ENCODE measurements at places on chromosomes 7 and 10.

DNA sequence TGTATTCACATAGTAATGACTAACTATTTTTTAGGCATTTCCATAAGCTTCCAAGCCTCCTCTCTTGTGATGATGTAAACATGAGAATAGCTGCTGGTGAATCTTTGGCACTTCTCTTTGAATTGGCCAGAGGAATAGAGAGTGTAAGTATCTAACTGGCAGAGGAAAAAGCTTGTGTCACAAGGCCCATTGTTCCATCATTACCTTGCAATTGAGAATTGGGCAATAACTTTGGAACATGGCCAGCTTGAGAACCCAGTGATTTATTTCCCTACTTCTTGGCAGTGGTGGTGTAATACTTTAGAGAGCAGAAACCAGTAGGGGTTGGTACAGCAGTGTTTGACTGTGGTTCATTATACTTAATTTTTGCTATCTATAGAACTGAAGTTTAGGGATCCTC lies 12.0 kb downstream of the IFRD1 start:
- no peak for DNase-seq

DNA sequence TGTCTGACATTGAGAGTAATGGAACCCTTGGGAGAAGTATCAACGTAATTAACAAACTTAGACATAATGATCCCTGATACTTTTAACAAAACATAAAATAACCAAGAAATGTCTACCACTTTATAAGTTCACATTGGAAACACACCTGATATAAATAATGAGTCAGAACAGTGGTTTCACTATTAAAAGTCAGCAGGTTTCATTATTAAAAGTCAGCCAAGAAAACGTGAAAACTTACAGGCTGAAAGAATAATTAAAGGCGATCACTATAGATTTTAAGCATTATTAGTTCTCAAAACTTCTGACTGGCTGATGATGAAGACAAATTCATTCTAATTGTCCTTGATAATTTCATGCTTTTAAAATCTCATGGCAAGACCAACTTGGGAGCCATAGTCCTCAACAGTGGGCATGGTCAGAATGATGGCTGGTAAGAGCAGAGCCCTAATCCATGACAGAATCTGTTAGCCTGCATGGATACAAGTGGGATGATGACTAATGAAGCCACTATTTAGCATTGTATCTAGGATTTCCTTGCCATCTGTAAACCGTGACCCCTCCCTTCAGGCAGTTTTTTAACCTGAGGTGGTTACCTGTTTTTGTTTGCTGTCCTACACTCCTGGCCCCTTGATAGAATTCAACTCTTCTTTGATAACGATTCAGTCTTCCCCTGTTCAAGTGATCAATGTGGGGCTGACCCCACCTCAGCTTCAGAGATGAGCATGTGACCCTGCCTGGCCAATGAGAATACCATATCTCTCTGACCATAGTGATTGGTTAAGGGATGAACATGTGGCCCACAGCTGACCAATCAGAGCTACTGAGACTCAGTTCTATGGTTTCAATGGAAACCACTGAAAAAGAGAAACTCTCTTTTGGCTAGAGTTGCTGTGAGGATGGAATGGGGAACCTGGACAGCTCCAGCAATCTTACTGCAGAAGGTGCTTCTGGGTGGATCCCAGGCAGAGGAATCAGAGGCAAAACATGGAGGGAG lies 151.0 kb downstream of the PLPP4 start:
- no peak for DNase-seq

GRCh38 chr7:156475179-156475578 lies 165.4 kb upstream of the RNF32 start:
- DNase-seq: no peak

DNA sequence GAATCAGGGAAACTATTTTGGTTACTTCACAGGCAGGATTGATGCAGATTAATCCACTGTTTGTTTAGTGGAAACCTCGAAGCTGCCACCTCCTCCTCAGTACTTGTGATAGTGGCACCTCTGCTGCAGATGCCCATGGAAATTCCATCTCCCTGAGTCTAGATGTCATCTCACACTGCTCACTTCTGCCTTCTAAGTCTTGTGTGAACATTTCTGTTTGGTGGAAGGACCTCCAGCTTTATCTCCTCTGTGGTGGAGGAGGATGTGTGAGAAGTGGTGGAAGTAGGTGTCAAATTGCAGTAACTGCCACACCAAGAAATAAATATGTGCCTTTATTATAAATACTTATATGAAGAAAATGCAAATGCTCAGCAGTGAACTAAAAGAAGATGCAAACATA lies 25.8 kb upstream of the GPR141 start:
- DNase-seq: no peak

- no peak for DNase-seq
Observed at GRCh38 chr10:12757351-12757750, 244.2 kb downstream of the CCDC3 start.
